ENCODE measurements at places on chromosomes 4 and X.

GRCh38 chrX:148542481-148543255 is 42.3 kb downstream of the AFF2 start:
- DNase-seq = no peak

- no peak for DNase-seq
Measured at GRCh38 chr4:145170223-145170622, 10.2 kb downstream of the OTUD4 start.

DNA sequence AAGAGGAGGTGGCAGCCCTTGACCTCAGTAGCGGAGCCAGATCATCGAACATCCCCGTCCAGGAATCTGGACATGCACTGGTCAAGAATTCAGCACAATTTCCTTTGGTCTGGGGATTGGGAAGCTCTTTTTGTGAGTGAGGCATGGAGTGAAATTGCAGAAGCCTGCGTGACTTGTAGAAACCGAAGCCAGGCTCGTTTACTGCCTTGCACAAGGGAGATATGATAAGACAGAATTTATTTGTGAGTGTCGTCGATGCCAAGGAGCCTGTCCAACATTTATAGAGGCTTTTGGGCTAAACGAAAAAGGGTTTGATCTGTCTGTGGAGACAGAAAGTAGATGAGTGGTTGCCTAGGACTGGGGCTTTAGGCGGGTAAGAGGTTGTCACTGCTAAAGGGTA is 50.6 kb downstream of the TBL1X start:
- no peak for DNase-seq

GRCh38 chr4:170721812-170722373 is 632.1 kb upstream of the AADAT start:
- DNase-seq = no peak

DNA sequence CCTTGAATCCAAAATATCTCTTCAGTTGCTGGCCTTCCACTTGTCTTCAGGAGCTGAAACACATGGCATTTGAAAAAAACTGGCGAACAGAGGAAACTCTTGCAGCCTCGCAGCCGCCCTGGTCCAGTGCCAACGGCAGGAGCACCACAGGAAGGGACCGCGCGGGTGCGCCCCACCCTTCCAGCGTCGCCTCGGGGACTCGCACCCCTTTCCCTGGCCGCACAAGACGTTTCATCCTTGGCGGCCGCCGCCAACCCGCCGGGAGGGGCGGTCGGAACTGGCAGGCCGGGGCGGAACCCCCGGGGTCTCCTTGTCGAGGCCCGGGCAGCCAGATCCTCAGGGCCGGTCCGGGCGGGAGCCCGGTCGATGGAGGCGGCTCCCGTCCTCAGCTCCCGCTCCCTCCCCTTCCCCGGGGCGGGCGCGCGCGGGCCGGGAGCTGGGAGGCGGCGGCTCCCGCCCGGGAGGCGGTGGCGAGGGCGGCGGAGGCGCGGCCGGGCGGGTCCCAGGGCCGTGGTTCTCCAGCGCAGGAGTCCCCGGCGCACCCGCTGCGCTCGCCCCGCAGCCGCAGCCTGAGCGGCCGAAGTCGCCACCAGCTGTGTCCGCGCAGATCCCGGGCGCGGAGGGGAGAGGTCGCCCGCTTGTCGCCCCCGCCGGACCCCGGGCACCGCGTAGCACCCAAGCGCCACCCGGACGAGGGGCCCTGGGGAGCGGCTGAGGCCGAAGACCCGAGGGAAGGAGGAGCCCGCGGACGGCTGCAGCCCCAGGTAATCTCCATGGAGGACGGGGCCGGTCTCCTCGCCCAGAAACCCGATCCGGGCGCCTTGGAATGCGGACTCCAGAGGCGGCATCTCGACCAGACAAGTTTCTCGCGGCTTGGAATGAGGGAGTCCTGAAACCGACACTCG is 886 bp upstream of the NDST3 start:
- no peak for DNase-seq

GRCh38 chr4:12359420-12359819 is 930.7 kb upstream of the HS3ST1 start:
- no peak for DNase-seq

DNA sequence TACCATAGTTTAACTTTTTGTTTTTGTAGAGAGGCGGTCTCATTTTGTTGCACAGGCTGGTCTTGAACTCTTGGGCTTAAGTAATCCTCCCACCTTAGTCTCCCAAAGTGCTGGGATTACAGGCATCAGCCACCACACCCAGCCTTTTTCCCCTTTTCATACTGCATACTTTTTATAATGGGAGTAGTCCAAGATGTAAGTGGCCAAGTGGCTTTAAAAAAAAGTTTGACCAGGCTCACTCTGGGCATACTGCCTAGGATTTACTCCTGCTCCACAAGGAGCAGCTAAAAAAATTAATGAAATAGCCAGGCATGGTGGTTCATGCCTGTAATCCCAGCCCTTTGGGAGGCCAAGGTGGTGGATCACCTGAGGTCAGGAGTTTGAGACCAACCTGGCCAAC is 6.0 kb downstream of the GRSF1 start:
- no peak for DNase-seq

DNA sequence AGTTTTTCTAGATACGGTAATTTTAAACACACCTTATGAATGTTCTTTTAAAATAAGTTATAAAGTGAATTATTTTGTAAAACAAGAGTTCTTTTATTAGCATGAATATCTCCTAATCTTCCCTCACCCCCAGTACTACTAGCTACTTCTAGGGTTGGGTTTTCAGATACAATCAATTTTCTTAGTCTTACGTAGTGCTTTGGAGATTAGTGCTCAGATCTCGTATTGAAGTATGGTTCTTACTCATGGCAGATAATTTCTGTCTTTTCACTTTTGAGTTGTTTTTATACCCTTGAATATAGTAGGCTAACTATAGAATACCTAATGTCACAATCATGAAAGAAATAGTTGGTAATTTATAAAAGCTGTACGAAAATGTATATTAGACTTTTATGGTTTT is 43.2 kb downstream of the CDKL5 start:
- DNase-seq = no peak

DNA sequence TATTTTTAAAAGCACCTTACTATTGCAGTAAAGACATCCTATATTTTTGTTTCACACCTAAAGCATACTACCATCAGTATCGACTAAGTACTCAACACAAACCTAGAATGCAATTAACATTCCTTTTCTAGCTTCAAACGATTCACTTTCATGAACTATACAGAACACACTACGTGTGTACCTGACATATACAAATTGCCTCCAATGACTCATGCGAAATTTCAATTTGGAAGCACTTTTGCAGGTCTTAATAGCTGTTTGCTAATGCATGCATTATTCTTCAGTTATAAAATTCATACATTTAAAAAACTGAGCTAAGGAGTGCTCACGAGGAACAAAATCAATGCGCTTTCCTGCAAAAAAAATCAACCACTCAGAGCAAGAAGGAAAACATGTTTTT is 19.7 kb upstream of the GPM6B start:
- no peak for DNase-seq

DNA sequence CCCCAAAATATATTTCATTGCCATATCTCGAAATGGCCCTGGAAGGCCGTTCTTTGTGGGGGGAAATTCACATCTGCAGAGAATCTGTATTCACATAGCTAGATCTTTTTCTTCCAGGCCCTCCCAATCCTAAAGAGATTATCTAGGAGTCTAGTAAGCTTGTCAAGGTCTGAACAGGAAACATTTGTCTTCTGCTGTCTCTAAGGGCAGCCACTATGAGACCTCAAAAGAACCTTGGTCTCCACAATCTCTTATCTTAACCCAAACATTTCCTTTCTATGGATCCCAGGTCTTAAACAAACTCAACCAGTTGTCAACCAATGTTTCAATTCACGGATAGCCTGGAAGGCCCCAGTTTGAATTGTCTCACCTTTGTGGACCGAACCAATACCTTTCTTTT is 45.0 kb downstream of the CRLF2 start:
- DNase-seq = no peak

Data from activated CD4-positive, alpha-beta T cell treated with anti-CD3 and anti-CD28 coated beads, Interleukin-2, amount 50 U/mL, for 48 hours (primary cell).